ENCODE measurements at places on chromosomes 13 and 19. TPM values are rescaled to one million over a fixed set of nuclear protein-coding genes. Genes with fewer than 3 reads are reported as not detected.

The FGF22 gene
- total RNA-seq: not detected

The SYCN gene
- total RNA-seq: not detected

The KLK13 gene
- not detected for total RNA-seq

The C19orf47 gene
- 5.5 TPM for total RNA-seq

The TMEM143 gene
- total RNA-seq: 4.1 TPM

The CGB3 gene
- not detected for total RNA-seq

The LRRC8E gene
- 10.7 TPM for total RNA-seq

The ZNF536 gene
- total RNA-seq: not detected

The SLC46A3 gene
- total RNA-seq: 1.5 TPM

The TSKS gene
- not detected for total RNA-seq

The PGLYRP1 gene
- not detected for total RNA-seq

The EFNA2 gene
- not detected for total RNA-seq

The C13orf42 gene
- total RNA-seq: not detected

The EBI3 gene
- total RNA-seq: not detected

The CYP2A6 gene
- total RNA-seq: not detected

The TTYH1 gene
- not detected for total RNA-seq

The WDR62 gene
- total RNA-seq: 16.3 TPM

The TRIP10 gene
- total RNA-seq: 41.6 TPM

The CBLC gene
- total RNA-seq: not detected

The S1PR2 gene
- 12.2 TPM for total RNA-seq

The CYP4F2 gene
- not detected for total RNA-seq

The ZGLP1 gene
- total RNA-seq: 0.22 TPM

The PLIN5 gene
- total RNA-seq: not detected

The LILRB1 gene
- total RNA-seq: not detected

The UHRF1 gene
- total RNA-seq: 35.4 TPM

The KLK12 gene
- not detected for total RNA-seq

The LHB gene
- total RNA-seq: not detected

The ATCAY gene
- total RNA-seq: not detected

The SIGLEC8 gene
- total RNA-seq: not detected

The ZNF835 gene
- total RNA-seq: 0.44 TPM

The BCAM gene
- total RNA-seq: 14.1 TPM

The LCP1 gene
- 2.7 TPM for total RNA-seq

The ZNF296 gene
- 0.22 TPM for total RNA-seq

The LRRC63 gene
- 0.22 TPM for total RNA-seq

The FUT2 gene
- total RNA-seq: not detected

The OR10H1 gene
- not detected for total RNA-seq

The RXFP2 gene
- not detected for total RNA-seq

The UNC13A gene
- 0.44 TPM for total RNA-seq

The ZNF99 gene
- total RNA-seq: not detected

The CASP14 gene
- not detected for total RNA-seq

The KLF5 gene
- 2.6 TPM for total RNA-seq

The CACNG6 gene
- 0.11 TPM for total RNA-seq

The ZNF100 gene
- 2.0 TPM for total RNA-seq

The ZNF529 gene
- 8.5 TPM for total RNA-seq

The DMKN gene
- 14.1 TPM for total RNA-seq

The N4BP2L1 gene
- 2.0 TPM for total RNA-seq

The GPR12 gene
- total RNA-seq: not detected

The PRR19 gene
- 0.55 TPM for total RNA-seq

The FBXO17 gene
- 33.9 TPM for total RNA-seq

The SBK3 gene
- 0.12 TPM for total RNA-seq

The SPACA7 gene
- total RNA-seq: not detected

The TNFRSF19 gene
- total RNA-seq: 11.9 TPM

The DACH1 gene
- 0.37 TPM for total RNA-seq

The ZNF208 gene
- total RNA-seq: 0.25 TPM

The C1QTNF9B gene
- 1.2 TPM for total RNA-seq

The DPRX gene
- total RNA-seq: not detected

The CCL25 gene
- total RNA-seq: not detected

The NLRP7 gene
- 0.22 TPM for total RNA-seq

The BICRA gene
- 7.9 TPM for total RNA-seq

The CYP2F1 gene
- total RNA-seq: not detected

All from uterine smooth muscle cell (primary cell).